ENCODE measurements at places on chromosomes 3 and 15.
A peak's percentile ranks its signal among the peaks of the same experiment; 100 is the strongest.

GRCh38 chr3:88434001-88434400 is 284.2 kb downstream of the C3orf38 start:
- no peak for DNase-seq

GRCh38 chr3:22960105-22960984 is 242.8 kb upstream of the UBE2E2 start:
- DNase-seq: no peak

DNA sequence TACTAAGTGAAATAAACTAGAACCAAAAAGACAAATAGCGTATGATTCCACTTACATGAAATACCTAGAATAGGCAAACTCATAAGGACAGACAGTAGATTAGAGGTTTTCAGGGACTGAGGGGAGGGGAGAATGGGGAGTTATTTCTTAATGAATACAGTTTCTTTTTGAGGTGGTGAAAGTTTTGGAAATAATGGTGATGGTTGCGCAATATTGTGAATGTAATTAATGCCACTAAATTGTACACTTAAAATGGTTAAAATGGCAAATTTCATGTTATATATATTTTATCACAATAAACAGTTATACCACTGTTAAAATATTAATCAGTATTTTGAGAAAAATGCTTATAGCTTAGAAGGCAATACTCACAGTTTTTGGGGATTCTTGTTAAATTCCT is 11.0 kb downstream of the UBE2E1 start:
- DNase-seq: no peak

GRCh38 chr3:194487289-194488054 is 670 bp upstream of the ATP13A3 start:
- peak; percentile 9 for DNase-seq

DNA sequence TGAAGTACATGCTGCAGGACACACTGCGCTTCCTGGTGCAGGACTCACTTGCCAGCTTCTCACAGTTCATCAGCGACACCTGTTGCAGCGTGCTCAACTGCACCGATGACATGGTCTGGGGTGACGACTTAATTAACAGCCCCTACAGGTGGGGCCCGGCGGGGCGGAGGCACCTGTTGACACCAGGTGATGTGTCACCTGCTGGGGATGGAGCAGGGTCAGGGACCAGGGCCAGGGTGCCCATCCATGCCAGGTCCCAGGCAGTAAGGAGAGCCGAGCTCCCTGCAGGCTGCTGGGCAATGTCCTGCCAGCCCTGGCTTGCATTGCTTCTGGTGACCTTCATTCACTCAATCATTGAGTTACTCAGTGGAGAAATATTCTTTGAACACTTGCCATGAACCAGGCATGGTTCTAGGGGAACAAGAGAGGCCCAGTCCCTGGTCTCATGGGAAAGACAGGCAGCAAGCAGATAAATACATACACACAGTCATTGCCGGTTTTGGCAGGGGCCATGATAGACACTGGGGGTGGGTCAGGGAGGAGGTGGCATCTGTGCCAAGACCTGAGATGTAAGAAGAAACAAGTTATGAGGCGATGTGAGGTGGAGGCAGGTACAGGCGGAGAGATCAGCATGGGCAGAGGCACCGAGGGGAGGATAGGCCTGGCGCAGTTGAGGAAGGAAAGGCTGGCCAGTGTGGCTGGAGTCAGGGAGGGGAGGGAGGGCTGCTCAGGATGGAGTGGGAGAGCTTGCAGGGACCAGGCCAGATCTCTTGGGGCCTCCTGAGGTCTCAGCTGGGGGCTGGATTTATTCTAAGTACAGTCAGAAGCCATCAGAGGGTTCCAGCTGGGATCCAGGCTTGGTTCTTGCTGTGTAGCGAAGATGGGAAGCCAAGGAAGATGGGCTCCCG is 30.8 kb downstream of the DNAH1 start:
- no peak for DNase-seq

DNA sequence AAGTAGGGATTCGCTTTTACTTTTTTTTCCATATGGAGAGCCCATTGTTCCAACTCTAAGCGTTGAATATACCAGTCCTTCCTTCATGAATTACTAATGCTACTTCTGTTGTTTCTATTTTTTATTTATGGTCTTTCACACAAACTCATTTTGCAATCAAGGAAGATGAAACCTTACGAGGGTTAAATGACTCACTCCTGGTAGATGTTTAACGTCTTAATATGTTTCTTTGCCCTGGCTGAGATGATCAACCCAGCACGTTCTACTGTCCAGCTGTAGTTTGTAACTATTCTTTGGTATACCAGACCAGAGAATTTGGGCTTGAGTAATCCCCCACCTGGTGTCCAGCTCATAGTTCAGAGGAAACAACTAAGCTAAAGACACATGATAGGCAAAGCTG is 23.1 kb downstream of the CDCP1 start:
- no peak for DNase-seq

- no peak for DNase-seq
Observed at GRCh38 chr3:111758642-111759041, 100.4 kb upstream of the PHLDB2 start.

DNA sequence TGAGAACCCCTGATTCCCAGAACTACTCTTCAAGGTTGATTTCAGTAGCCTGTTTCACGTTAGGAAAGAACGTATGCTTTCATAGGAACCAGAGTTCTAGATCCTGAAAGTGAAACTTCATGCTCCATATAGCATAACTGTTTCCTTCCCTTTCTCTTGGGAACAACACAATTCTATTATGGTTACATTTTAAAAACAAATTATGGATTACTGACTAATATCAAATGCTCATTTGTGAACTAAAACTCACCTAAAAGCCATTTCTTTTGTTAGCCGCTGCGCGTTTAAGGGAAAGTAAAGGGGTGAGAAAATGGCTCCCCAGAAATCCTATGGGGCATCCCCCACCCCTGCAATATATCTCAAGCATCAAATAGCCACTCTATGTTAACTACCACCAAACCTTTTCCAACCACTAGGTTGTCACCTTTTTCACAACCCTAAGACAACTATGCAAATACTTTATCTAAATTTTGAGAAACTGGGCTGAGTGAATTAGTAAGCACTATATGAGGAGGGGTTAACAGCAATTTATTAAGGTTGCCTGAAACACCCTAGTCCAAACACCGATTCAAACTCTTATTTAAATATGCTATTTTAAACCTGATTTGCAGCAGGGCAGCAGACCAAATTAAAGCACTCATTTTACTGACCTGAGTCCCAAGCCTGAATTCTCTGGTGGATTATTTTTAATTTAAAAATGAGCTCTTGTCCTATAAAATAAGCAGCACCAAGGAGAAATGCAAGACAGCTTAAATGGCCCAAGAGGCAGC is 2.4 kb downstream of the SIAH2 start:
- no peak for DNase-seq

- DNase-seq: no peak
Observed at GRCh38 chr15:94265009-94265408, 33.6 kb downstream of the MCTP2 start.

All from stimulated activated CD8-positive, alpha-beta memory T cell treated with anti-CD3 and anti-CD28 coated beads, Interleukin-2, amount 100 ng/mL, for 1 hour (primary cell).